ENCODE measurements at places on chromosomes 1 and 21.

- peak; percentile 78 for DNase-seq
Observed at GRCh38 chr1:72283307-72284083, 1.2 kb upstream of the NEGR1 start.

- no peak for DNase-seq
Observed at GRCh38 chr1:226029568-226030225, 30.6 kb upstream of the SDE2 start.

- peak; percentile 68 for DNase-seq
Observed at GRCh38 chr1:40861224-40862003, 749 bp downstream of the CITED4 start.

GRCh38 chr1:214370615-214371014, 89.7 kb downstream of the SMYD2 start:
- DNase-seq = no peak

GRCh38 chr1:221856228-221857093, 114.6 kb upstream of the DUSP10 start:
- DNase-seq = no peak

DNA sequence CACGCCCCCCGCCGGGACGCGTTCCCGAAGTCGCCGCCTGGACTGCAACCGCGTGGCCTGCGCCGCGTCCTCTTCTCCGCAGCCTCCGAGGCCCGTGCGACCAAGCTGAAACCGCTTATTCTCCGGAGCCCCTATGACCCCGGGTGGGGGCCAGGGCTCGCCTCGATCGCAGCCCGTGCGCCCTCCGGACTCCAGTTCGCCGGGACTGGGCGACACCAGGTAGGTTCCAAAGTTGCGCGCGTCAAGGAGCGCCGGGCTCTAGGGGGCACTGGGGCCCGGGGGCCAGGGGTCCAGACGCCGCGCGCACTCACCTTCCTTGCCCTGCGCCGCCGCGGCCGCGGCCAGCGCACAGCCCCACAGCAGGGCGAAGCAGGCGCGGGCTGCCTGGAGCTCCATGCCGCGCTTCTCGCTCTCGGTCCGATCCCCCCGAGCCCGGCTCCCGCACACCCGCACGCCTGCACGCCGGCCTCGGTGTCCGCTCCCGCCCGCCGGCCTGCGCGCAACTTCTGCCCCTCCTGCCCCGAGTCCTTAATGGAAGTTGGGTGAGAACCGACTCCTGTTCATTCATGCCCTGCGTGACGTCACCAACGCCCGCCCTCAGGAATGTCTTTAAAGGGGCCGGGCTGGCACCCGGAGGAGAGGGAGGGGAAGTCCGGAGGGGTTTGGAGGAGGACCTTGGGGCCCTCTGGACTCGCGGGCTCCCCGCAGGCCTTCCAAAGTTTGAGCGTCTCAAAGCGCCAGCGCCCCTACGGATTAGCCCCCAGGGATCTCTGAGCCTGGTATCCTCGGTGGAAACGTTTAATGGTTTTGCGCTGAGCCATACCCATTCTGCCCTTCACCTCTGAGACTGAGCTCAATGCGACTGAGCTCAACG, at the start of gene EPHA2:
EPHA2 (minus strand) TSS at position 533 of the 874 bp plus-strand sequence; CDS start at position 396, 137 bp downstream.
- peak; percentile 90 for DNase-seq

GRCh38 chr1:156920233-156921052, at the start of gene LRRC71:
TSS of gene LRRC71 (plus strand) at chr1:156920632. CDS start at chr1:156920804, 172 bp downstream.
- DNase-seq = peak; percentile 53

- DNase-seq = no peak
Observed at GRCh38 chr1:211579440-211580302, 710 bp upstream of the SLC30A1 start.
